ENCODE measurements at places on chromosomes 5 and 9.

DNA sequence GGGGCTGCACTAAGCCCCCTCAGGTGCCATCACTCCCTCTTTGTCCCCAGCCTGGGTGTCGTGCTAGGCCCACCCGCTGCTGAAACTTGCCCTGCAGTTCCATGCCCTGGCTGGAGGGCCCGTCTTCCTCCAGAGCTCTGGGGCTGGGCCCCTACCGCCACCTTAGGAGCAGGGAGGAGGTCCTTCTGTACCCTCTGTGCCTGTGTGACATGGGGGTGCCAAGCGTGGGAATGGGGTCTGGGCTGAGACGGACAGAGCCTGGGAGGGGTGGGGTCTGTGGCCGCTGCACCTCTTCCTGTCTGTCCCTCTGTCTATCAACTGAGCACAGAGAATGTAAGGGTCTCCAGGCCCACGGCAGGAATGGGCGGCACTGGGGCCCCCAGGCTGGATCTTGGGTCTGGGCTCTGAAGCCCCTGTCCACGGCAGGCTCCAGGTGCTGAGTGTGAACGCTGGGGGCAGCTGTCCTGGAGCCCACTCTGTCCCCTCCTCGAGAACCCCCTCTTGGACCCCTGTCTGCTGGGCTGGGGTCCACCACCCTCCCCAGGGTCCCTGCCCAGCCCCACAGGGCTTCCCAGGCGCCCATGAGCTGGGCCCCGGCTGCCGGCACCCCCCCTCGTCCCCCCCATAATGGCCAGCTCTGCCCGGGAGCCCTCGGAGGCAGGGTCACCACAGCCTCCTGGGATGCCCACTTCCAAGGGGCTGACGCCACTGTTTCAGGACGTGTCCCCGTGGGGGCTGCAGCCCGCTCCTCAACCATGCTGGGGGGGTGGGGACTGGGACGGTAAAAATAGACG lies 15.8 kb upstream of the NRARP start:
- peak; percentile 62 for DNase-seq

DNA sequence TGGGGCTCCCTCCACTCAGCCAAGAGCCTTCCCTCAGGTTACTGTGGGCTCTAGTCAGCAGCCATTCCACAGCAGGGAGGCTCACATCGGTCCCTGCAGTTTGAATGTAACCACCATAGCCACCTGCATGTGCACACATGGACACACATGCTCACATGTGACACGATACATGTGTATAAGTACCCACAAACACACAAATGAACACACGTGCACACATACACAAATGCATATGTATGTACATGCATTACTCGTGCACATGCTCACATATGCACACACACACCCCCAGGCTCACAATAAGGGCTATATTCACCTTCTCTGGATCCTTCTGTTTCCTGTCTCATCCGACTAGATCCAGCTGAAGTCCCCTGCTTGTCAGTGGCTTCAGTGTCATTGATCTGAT lies 36.2 kb downstream of the UBE2QL1 start:
- DNase-seq: no peak

- DNase-seq: no peak
Measured at GRCh38 chr9:72882117-72882775, 70.6 kb downstream of the ALDH1A1 start.

DNA sequence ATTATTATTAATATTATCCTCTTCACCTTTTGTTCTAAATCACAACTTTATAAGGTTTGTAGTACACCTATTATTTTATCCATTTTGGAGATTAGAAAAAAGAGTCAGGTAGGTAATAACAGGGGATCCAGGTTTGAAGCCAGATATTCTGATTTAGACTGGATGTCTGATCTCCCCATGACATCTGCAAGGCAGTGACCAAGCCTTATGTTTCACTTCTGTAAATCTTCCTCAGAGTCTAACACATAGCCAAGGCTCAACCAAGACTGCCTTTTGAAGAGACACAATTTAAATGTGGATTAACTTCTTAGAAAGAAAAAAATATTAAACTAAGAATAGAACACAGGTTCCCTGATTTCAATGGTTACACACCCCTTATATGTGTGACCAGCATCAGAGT lies 44.2 kb downstream of the CETN3 start:
- DNase-seq: no peak

GRCh38 chr9:1427875-1428274 lies 377.7 kb downstream of the DMRT2 start:
- DNase-seq: no peak

- no peak for DNase-seq
Measured at GRCh38 chr5:113875096-113875495, 361.6 kb downstream of the YTHDC2 start.

All from coronary artery (tissue), 2 donors.